Right hindlimb (tissue), 1 donor: ENCODE measurements at places on chromosomes 3 and 15.

DNA sequence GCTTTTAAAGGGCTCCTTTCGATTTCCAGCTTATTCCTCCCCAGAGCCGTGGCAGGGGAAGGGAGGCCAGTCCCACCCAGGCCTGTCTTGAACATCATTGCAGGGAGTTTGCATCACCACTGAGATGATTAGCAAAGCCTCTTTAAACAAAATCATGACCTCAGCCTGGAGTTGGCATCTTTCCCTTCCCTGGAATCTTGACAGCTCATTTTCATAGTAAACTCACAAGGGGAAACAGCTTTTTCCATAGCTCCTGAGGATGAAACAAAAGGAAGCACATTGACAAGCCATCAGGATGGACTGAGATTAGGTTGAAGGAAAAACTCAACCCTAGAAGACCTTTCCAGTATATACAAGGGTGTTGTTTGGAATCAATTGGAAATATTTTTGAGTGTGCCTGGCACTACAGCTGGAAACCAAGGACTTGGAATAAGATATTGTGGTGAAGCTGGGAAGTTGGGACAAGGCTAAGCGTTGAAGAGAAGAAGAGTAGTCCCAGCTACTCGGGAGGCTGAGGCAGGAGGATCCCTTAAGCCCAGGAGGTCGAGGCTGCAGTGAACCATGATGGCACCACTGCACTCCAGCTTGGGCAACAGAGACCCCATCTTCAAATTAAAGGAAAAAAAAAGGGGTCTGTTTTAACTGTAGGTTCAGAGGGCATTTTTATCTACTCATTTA is 3.1 kb upstream of the LARP6 start:
- peak; percentile 81 for DNase-seq

- DNase-seq = no peak
Measured at GRCh38 chr3:193963808-193964516, 172.0 kb upstream of the HES1 start.

GRCh38 chr15:61367953-61368352 is 138.9 kb upstream of the RORA start:
- DNase-seq = no peak

DNA sequence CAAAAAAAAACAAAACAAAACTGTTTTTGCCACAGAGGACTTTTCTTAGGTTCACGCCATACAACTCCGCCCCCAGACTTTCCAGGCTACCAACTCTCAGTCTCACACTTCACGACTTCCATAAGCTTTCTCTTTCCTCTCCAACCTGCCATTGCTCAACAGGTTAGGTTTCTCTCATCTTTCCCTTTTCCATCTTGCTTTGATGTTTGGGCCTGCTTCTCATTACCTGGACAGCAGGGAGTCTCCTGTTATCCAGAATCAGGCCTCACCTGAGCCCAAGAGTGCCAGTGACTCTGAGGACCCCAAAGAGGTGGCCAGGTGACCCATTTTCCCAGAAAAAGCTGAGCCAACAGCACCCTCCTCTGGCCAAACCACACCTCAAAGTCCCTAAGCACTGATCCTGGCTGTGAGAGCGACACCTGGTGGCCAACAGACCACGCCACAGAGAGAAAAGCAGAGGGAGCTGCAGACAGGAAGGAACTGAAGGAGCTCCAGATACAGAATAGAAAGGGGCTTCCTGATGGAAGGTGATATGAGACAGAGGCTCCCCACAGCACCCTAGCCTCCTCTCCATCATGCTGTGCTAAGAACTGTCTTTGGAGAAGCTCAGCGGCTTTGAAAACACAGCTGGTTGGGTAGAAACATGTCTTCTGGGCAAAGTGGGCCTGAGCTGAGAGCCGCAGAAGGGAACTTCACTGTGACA is 4.0 kb downstream of the CCDC51 start:
- DNase-seq = peak; percentile 85

DNA sequence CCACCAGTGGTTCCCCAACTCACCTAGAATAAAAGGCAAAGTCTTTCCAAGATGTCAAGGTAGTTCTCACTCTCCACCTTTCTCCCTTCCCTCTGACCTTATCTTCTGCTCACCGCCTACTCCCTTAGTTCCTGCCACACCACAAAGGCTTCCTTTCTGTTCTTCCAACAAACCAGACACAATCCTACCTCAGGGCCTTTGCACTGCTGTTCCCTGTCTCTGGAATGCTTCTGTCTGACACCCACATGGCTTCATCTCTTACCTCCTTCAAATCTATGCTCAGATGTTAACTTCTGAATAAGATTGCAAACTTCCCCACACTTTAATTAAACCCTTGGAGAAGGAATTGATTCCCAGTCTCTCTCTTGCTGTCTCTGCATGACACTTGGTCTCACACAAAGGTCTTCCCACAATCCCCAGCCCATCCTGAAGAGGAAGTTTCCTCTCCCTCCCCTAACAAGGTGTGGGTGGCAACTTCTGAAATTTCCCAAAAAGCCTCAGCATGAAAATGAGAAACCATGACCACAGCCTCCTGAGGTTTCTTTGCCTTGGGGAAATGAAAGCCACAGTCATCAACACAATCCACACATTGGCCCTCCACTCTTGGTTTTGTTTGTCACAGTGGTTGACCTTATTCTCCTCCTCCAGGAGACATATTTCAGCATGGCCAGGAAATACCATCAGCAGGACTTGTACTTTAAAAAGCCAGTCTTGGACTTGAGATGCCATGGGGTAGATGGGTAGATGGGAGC is 3.0 kb upstream of the RYK start:
- DNase-seq = no peak

DNA sequence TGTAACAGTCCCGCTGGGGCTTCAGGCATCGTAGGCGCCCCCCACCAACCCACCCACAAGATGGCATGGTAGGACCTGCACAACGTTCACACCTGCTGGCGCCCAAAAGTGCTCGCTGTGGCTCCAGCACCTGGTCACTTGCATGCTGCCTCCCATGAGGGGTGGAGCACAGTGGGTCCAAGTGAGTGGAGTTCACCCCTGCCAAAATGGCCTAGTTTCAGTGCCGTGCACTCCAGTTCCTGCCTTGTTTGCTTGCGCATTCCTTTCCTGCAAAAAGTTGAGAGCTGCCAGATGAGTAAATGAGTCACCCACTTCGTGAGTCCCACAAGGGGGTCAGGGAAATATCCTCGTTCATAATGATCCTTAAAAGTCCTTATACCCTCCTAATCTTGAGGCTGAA is 788.7 kb upstream of the DPPA4 start:
- DNase-seq = no peak

DNA sequence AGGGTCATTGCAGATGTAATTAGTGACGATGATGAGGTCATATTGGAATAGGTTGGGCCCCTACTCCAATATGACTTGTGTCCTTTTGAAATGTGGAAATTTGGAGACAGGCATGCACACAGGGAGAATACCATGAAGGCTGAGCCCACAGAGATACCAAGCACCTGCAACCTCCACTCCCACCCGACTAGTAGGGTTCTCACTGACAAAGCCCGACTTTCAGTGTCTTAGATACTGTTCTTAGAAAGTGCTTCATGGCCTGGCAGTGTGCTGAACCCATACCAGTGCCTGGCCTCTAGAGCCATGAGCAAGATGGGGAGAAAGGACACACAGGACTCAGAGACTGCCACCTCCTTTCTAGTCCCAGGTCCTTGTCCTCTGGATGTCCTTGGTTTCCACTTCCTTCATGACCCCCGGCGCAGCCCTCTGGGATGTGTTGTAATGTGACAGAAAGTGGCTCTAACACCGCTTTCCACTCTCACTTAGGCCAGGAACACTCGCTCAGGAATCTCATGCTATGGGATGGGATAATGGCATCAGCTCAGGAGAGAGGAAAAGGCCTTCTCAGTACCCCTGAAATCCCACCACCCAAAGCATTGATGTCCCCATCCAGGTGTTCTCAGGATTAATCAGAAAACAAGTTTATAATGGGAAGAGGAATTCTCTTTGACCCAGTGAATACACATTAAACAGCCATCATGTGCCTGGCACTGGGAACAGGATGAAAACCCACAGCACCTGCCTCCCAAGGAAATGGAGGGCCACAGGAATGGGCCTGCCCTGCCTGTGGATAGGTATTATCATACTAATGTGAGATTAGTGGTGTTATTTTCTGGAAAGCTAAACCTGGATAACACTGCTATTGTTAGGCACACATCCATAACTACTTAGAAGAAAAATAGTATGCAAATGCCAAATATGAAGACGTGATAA is 59.9 kb downstream of the RPL39L start:
- no peak for DNase-seq
